ENCODE measurements at places on chromosomes 11 and 22.

GRCh38 chr11:13338019-13338426, 60.4 kb downstream of the BMAL1 start:
- DNase-seq: no peak

GRCh38 chr22:22401381-22401780, 107.2 kb downstream of the ZNF280B start:
- DNase-seq: no peak

GRCh38 chr11:35486446-35486845, 39.0 kb downstream of the PAMR1 start:
- no peak for DNase-seq

DNA sequence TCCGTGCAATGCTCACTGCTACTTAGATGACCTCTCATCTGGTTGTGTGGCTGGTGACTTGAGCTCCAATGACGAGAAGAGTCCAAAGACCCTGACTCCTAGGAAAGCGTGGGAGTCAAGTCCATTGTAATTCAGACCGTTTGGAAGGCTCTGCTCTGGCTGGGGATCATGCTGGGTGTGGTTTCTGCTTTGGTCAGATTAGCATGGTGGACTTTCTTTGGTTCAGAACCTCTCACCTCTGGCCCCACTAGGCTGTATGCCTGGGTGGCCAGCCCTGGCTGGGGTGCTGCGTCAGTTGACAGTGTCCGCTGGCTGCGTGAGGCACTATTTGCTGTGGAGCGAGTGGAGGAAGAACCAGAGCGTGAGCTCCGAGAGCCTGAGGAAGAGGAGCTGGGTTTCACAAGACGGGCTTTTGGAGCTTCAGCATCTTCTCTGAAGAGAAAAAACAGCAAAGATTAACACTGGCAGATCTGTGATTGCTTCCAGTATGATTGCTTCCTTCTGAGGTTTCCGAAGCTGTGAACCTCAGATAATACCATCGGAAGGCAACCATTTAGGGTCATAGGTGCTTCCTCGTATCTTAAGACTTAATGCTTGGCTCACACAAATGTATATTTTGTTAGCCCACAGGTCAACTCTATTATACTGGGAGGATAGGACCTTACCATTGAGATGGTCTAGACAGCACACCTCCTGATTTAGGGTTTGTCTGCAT, 11.6 kb upstream of the HSPA8 start:
- DNase-seq: no peak

- DNase-seq: peak; percentile 75
Observed at GRCh38 chr22:17158568-17159503, at the start of gene HDHD5. Gene HDHD5 (minus strand): TSS chr22:17159277. CDS start chr22:17159251, 26 bp downstream.

DNA sequence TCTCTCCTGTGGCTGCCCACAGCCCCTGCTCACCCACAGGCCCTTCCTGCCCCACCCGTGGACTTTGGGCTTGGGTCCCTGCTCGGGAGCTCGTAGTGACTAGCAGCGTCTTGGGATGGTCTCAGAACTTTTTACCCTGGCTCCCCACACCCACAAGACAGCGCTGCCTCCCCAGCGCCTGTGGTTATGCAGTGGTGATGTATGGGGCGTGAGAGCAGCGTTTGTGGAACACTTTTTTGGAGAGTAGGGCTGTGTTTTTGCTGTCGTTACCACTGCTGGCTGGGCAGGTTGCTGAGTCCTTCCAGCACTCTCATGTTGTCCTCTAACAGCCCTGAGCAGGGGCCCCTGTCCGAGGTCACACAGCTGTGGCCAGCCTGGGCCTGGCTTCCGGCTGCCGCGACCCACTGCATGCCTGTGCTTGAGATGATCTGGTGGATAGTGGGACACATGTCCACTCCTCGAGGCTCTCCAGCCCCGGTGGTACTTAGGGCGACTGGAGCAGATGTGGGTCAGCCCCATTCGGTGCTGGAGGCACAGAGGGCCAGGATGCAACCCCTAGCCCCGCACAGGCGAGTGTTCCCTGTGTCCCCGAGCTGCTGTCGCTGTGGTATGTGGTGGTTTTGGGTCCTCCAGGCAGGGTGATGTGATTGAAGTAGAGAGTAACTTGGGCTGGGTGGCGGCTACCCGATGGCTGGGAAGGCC, 7.1 kb upstream of the GRAMD4 start:
- peak; percentile 41 for DNase-seq

DNA sequence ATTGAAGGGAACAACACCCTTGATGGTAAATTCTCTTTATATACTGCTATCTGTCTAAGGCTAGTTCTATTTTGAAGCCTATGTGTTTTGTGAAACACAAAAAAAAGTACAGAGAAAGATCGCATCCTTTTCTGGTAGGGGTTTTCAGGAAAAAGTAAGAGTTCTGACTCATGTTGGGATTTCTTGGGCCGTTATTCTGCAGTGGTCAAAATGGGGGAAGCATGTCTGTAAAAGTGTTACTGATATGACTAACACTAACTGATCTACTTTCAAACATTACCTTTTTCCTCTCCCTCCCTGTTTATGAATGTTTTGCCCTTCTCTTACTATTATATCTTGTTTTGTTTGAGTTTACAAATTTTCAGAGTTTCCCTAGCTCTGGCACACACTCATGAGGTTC, 53.9 kb downstream of the CTNND1 start:
- DNase-seq: no peak

GRCh38 chr22:44468973-44469372, 29.1 kb downstream of the RTL6 start:
- no peak for DNase-seq

GRCh38 chr22:22143448-22143847, 101.1 kb upstream of the VPREB1 start:
- DNase-seq: no peak

- DNase-seq: no peak
Observed at GRCh38 chr11:30863209-30863608, 277.1 kb upstream of the MPPED2 start.

DNA sequence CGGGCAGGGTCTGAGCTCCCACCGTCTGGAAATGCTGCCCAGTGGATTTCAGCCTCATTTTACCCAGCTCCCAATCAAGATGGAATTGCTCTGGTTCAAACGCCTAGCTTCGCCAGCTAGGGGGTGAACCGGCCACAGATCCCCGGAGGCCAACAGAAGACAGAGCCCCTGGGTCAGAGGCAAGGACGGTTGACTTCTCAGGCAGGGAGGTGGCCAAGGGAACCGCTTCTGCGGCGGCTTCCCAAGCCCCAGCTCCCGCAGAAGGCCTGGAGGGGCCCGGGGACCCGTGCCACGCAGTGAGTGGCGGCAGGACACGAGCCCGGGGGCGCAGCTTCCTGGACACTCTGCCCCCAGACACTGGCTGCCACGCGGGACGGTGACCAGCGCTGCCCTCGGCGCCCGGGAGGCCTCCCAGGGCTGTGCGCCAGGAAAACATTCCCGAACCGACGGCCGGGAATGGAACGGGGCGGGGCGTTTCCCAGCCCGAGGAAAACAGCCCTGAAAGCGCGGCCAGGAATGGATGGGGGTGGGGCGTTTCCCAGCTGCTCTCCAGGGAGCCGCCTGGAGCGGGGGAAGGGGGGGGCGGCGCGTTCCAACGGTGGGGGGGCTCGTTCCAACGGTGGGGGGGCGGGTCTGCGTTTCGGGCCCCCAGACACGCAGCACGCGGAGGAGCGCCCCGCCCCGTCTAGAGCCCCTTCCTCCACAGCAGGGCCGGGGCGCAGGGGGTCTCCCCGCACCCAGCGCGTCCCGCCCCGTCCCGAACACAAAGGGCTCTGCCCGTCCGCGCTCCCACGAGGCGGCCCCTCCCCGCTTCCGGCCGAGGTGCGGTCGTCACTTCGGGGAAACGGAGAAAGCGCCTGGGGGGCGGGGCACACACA, 13.5 kb upstream of the B4GALNT4 start:
- DNase-seq: peak; percentile 85

- no peak for DNase-seq
Observed at GRCh38 chr11:69240332-69241074, 53.5 kb upstream of the MYEOV start.

GRCh38 chr22:46770726-46771125, 8.3 kb downstream of the TBC1D22A start:
- DNase-seq: no peak

- no peak for DNase-seq
Observed at GRCh38 chr22:29724843-29725242, 5.0 kb downstream of the CABP7 start.

GRCh38 chr11:36306888-36307287, 10.8 kb downstream of the PRR5L start:
- no peak for DNase-seq

- no peak for DNase-seq
Observed at GRCh38 chr11:29019960-29020683, 911.9 kb downstream of the METTL15 start.

- DNase-seq: peak; percentile 81
Observed at GRCh38 chr22:30286813-30287647, 2.3 kb downstream of the CASTOR1 start.

DNA sequence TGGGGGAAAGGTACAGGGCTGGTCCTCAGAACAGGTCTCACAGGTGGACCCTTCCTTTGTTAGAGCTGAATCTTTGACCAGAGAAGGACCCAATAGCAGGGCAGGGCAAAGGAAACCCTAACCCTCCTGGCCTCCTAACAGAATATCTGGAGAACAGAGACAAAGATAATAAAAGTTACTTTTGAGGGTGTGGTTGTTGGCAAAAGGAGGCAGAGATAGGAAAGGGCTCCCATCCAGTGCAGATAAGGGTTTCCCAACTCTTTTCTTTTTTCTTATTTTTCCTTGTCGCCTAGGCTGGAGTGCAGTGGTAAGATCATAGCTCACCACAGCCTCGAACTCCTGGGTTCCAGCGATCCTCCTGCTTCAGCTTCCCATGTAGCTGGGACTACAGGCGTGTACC, 11.9 kb downstream of the PCSK7 start:
- no peak for DNase-seq

GRCh38 chr11:63488789-63489188, 2.2 kb downstream of the PLAAT5 start:
- no peak for DNase-seq

GRCh38 chr22:44159221-44159620, 21.5 kb upstream of the PARVG start:
- no peak for DNase-seq

- no peak for DNase-seq
Observed at GRCh38 chr11:89490981-89491690, at the start of gene NOX4. Gene NOX4 (minus strand): TSS chr11:89491375. CDS start chr11:89491246, 129 bp downstream.

GRCh38 chr11:66768088-66768521, 39.1 kb upstream of the SPTBN2 start:
- no peak for DNase-seq

DNA sequence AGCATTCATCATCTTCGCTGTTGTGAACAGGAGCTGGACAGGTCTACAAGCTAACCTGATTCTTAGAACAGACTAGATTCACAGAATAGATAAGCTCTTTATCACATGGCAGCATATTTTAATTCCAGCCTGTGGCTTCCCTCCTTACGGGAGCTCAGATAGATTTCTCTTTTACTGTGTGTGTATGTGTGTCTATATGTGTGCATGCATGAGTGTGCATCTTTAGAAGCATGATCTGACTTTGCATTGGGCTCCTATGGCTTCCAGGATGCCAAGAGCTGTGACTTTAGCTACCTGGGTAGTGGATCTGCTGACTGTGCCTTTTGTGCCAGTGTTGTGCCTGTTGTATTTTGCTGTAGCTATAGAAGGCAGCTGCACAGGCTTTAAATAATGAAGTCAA, 44.3 kb downstream of the ZNRF3 start:
- DNase-seq: no peak

GRCh38 chr11:8258289-8258688, 5.4 kb downstream of the LMO1 start:
- no peak for DNase-seq

- no peak for DNase-seq
Observed at GRCh38 chr22:23103199-23103954, 33.1 kb downstream of the GNAZ start.

GRCh38 chr11:114316980-114317786, 21.0 kb downstream of the NNMT start:
- no peak for DNase-seq

DNA sequence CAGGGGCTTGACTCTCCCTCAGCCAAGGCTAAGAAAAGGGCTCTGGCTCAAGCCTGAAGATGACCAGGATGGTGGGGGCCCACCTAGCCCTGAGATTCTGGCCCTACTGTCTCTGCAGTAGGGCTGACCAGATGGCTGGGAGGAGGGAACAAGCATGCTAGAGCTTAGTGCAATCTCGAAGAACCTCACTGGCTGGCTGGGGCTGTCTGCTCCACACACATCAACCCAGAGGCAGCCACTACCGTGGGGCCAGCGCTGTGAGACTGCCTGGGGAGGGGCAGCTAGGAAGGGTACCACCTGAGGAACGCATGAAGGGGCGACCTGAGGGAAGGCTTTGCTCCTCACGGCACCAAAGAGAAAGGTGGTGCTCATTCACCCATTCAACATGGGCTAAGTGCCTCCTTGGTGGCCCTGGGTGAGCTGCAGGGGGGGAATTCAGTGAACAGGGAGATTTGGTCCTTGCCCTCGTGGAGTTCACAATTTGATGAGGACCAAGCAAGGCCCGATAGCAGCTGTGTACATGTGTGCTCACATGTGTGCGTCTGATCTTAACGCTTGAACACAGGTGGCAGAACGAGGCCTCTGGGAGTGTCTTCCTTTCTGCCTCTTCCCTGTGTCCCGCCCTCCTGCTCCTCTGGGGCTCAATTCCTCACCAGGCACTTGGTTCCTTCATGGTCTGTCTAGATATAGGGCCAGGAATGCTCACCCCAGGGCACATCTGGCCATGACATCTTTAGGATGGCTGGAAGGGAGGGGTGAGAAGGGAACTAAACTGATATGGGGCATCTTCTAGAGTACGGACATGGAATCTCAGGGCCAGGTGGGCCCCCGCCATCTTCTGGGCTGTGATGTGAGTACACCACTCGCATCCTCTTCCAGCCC, 102.3 kb upstream of the PITPNB start:
- no peak for DNase-seq
